Sigmoid colon (tissue), 7 donors: ENCODE measurements at places on chromosomes 5 and 9. TPM values are rescaled to one million over a fixed set of nuclear protein-coding genes. Genes with fewer than 3 reads are reported as not detected.

Gene PCDHGB7
- total RNA-seq, result 19.4 TPM

Gene ZNF454
- total RNA-seq, result 2.0 TPM

Gene ACTBL2
- not detected for total RNA-seq

Gene ZBTB34
- 8.9 TPM for total RNA-seq

DNA sequence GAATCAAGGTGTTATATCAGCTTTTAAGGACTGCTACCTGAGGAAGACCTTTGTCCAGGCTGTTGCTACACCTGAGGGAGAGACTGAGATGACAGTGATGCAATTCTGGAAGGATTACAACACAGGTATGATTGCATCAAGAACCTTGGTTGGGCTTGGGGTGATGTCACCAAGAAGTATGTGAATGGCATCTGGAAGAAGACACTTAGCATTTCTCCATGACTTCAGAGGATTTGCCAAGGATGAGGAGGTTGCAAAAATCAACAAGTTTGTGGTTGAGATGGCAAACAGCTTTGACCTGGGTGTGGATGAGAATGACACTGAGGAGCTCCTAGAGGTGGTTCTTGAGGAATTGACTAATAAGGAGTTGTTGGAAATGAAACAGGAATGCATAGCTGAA, 67.9 kb upstream of the PANK3 start:
- DNase-seq, result no peak

- DNase-seq, result no peak
Measured at GRCh38 chr9:121026260-121026691, 23.8 kb downstream of the C5 start.

DNA sequence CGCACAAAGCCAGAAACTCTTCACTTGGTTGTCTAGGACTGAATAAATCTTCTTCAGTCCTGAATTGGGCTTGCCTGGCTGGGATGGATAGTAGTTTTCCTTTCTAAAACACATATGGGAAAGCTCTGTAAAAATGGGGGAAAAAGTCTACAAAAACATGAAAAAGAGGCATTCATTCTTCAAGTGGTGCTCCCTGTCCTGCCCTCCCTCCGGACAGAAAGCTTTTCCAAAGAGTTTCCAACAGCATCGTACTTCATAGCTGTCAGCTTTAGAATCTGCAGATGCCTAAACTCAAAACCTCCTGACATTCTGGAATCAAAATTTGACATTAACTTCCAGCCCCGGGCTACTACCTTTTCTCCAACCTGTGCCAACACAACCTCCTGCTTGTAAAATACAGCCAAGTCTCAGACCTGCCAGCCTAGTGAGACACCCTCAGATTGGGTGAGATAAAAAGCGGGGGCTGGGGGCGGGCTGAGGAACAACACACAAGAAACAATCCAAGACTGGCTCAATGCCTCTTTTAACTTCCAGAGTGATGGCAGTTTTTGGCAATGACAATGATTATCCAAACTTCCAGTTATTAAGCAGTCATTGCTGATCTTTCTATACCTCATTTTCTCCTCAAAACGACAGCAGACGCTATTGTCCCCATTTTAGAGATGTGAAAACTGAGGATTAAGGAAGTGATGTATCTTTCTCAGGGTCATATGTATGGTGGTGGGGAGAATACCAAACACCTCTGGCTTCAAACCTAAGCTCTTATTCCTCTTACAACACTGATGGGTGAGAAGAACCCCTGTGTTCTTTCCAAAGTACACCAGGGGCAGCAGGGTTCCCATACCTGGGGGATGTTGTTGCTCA, 1.3 kb downstream of the TNC start:
- DNase-seq, result no peak

GRCh38 chr5:81969226-81969625, 2.6 kb upstream of the ATG10 start:
- DNase-seq, result no peak
